SHP77 (cell line): ENCODE measurements at places on chromosomes 4 and X.

DNA sequence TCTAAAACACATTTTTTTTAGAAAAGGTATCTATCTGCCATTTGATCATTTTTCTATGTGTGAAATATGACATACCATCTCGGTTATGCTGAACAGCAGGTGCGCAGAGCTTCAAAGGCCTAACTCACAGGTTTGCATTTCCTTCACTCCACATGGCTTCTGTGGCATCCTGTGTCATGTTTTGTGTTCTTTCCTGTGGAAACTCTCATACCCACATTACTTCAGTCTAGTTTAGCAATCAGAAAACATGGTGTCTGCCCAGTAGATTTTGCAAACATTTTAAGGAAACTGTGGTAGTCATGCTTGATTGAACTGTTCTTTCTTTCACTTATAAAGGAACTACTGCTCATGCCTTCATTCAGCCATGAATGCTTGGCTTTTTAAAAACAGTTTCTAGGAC lies 11.3 kb upstream of the ARAP2 start:
- DNase-seq: no peak

- no peak for DNase-seq
Measured at GRCh38 chr4:78692822-78693170, 83.4 kb upstream of the BMP2K start.

DNA sequence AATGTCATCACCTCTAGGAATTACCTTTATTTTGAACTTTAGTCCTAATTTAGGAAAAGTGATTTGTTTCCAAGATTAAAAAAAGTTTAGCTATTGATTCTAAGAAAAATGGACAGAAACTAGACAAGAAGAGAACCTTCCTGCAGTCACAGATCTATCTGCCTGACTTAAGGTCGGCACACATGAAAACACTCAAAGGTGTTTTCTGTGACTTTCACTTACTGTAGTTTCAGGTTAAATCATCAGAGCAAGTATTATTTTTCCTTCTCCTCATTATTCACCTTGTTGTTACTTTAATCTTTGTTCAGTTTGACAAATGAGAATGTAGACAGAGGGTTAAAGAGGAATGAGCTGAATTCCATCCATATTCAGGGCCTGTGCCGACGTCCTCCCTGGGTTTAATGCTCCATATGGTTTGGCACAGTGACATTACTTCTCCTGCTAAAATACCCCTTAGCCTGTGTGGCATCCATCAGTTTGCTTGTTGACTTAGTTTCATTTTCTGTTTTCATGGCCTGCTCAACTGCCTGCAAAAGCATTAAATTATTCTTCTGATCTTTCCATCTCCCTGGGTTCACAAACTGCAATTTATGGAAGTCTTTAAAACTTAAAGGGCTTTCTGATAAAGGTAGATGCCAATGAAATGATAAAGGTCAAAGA lies 352.7 kb downstream of the NKX6-1 start:
- no peak for DNase-seq

GRCh38 chrX:69815063-69815462 lies 199.2 kb downstream of the EDA start:
- DNase-seq: no peak

DNA sequence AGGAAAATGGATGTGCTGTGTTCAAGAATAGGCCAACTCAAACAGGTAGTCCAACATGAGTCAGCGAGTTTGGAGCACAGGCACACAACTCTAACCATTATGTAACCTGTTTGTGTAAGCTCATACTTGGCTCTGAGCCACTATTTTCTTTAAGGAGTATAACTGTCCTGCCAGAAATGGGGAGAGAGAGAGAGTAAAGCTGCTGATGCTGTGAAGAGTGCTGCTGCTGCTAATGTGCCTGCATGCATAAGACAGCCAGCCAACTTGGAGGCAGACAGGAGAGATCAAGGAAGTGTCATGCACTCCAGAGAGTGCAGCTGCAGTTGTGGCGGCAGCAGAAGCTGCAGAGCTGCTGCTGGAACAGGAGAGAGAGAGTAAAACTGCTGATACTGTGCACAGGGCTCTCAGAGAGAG lies 11.7 kb upstream of the STATH start:
- DNase-seq: peak; percentile 67

GRCh38 chrX:45003085-45003484 lies 130.1 kb downstream of the KDM6A start:
- no peak for DNase-seq

DNA sequence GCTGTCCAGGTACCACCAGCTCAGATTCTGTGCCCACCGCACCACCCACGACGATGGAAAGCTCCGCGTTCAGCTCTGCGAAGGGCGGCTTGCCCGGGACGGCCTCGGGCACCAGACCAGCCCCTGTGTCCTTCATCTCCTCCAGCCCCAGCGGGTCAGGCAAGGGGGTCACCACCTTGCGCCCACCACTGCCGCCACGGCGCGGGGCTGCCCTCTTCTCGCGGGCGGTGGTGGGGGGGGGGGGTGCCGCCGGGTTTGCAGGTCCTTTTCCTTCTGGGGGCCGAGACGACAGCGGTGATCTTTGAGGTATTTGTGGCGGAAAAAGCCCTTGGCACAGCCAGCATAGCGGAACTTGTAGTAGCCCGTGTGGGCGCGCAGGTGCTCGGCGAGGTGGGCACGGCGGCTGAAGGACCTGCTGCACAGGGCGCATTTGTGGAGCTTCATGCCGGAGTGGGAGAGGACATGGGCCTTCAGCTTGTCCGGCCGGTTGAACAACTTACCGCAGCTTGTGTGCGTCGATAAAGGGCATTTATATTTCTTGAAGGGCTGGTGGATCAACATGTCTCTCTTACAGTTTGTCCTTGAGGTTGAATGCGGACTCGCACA lies 50.9 kb downstream of the CFAP299 start:
- no peak for DNase-seq

DNA sequence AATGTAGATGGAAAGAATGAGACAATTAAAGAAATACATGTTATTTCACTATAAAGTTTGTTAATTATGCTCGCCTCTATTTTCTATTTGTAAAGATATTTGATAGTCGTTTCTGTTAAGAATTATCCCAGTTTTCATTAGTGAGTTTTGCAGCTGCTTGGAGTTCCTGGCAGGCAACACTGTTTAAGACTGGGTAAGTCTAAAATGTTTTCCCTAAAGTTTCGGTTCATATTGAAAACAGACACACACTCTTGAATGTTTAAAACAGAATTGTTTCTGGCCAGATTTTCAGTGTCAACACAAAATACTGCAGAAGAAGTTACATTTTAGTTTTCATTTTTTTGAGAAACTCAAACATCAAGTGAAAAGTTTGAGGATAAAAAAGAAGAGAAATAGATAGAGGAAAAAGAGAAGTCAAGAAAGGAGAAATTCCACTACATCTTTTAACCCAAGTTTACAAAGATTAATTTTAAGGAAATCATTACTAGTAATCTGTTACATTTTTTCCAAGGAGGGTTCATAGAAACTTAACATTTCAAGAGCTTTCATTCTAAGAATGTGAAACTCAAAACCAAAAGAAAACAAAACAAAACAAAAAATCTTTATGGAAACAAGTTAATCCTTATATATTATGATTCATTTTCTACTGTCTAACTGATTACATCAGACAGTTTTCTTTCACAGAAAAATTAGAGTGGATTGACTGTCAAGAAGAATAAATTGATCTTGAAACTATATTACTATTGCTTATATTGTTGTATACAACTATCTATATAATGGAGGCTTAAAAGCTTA lies 305.5 kb downstream of the FAT4 start:
- no peak for DNase-seq

DNA sequence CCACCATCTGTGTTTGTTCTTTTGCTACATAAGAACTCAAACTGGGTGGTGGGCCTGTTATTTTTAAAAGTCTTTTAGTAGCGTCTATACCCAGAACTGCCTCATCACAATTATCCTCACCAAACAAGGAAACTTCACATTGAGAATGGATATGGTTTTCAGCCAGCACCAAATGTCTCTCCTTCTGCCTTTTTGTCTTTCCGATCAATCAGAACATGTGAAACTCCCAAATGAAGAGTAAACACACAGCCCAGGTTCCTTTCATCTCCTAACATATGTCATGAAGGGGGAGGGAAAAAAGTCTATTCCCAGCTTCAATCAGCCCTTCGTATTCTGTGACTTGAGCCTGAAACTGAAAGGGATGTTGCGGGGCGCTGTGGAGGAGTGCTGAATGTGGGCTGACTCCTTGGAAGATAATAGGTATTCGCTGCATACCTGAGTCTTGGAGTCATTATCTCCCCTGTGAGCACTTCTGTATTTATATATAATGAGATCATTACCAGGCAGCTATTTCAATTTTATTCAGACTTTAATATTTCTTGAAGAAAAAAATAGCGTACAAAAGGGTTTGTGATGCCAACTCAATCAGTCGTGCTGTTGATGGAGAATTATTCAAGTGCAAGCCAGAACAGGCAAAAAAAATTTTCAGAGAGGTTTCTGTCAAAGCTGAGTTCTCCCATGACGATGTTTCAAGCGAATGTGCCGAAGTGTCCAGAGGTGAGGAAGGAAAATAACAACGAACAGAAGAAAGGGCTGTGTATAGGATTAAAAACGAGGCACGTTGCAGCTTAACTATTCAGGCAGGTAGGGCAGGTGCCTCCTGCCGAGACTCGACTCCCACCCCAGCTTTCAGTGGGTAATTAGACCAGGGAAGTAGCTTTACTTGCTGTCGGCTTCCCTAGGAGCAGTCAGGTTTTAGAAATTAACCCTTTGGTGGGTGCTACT lies 163.9 kb upstream of the NOCT start:
- DNase-seq: no peak

DNA sequence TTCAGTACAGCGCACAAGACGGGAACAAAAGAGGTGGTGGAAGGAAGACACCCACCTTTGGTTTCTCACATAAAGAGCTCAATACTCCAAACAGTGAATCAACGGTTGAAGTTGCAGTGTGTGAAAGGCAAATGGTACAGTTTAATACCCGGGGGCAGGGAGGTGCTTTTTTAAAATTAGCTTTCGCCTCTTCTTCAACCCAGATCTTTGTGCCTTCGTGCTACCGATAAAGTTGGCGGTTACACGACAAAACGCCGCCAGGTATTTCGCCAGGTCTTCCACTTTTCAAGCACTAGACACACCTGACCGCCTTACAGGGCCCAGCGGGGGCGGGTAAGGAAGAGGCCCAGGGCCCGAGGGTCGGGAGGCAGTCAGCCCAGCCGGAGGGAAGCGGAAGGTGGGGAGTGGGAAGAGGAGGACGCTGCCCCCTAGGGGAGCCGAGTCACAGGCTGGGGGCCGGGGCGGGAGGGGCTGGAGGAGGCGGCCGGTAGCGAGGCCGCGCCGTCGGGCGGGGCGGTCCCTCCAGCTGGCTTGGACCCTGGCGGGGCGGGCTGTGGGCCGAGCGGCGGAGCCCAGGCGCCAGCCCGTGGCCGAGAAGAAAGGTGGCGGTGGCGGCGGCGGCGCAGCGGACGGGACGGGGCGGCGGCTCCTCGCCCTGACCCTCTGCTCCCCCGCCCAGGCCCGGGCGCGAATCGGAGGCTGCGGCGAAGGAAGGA lies 16.0 kb downstream of the UTP3 start:
- DNase-seq: peak; percentile 81
